Pons (tissue), 1 donor: ENCODE measurements at places on chromosomes 4 and X.

DNA sequence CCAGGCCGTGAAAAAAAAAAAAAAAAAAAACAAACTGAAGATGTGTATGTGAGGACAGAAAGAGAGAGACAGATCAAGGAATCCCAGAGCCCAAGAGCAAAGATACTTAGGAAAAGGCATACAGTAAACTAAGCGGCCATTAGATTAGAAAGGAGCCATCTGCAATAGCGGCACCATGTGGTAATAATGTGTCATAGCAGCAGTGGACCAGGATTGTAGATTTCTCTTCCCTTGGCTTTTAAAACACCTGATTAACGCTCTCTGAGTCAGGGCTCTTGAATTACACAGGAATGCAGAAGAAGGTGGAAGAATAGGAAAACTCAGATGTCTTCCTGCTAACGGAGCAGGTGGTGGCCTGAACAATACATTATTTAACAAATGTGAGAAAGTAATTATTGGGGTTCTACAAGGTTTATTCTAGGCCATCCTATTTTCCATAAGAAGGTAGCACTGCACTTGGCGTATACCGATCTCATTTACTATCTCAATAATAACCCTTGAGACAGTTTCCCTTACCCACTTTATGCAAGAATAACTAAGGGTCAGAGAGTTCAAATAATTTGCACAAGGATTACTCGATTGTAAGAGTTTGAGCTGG, 182.7 kb downstream of the KCNIP4 start:
- DNase-seq, result peak; percentile 58

DNA sequence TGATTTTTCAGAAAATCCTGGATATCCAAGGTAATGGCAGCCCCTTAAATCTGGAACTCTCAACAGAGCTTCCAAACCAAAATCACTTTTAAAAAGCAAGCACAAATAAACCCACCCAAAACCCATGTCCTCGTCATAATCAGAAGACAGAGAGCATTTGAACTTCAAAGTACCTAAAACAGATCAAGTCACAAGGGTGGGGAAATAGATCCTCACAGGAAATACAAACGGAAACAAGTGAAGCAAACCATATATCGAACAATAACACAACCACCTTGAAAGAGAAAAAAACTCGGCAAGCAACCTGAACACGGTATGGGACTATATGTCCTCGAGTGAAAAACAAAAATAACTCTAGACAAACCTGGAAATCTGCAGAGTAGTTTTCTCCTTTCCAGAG, 15.9 kb upstream of the CCNQ start:
- DNase-seq, result no peak

GRCh38 chrX:2692221-2693112, 1.4 kb downstream of the CD99 start:
- DNase-seq, result no peak

DNA sequence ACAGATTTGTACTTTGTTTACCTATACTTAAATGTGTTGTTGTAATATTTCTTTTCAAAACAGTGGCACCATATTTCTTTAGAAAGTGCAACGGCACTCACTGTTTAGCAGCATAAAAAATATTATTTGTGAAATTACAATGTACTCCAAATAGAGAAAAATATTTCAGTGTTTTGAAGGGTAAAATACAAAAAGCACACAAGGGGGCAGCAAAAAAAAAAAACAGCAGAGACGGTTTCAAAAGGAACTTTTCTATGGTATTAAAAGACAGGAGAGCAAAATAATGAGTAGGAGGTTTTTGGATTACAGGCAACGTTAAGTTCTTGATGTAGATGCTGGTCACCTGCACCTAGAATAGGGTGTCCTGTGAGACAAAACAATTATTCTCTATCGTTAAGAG, 2.0 kb downstream of the NUDT11 start:
- DNase-seq, result no peak
